GM10248 (cell line): ENCODE measurements at places on chromosomes 5 and 9.

DNA sequence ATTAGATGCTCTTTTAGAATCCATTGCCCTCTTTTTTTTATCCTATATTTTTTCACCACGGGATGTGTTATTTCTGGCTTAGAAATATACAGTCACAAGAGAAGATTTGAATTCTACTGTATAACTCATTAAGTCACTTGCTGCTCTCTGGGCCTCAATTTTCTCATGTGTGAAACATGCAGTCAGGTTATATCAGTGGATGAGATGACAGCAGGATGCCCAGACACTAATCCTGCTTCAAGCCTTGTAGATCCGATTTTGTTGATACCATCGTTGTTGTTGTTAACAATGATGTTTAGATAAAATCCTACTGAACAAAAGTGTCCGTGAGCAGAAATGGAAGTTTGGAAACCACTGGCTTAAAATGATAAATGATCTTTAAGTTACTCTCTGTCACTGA is 421.9 kb upstream of the DMAC1 start:
- DNase-seq, result no peak

- no peak for DNase-seq
Observed at GRCh38 chr9:135117281-135117680, 29.8 kb downstream of the OLFM1 start.

- no peak for DNase-seq
Observed at GRCh38 chr5:95759634-95760033, 28.5 kb downstream of the RHOBTB3 start.

DNA sequence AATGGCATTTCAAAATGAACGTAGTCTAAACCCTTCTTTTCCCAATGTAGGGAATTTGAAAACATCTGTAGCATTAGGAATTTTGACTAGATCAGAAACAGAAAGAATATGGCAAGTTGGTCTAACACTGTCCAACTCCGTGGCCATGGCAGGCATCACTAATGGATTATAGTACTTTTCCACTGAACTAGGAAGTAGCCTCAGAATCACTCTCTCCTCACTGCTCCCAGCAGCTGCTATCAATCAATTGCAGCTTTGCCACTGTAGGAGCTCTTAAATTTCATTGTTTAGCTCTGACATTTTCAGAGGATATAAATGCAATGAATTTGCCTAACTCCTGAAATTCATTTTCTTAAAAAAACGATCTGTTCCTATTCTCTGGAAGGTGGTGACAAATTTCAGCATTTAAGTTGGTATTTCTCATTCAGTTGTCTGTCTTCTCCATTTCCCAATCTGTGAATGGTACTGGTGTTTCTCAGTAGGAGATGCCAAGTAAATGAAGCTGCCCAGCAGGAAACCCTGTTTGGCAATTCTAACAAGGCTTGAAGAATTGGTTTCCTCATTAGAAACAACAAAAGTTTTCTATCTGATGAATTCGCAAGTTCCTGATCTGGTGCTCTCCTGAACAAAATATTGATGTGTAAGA is 64.7 kb downstream of the TLR4 start:
- no peak for DNase-seq

DNA sequence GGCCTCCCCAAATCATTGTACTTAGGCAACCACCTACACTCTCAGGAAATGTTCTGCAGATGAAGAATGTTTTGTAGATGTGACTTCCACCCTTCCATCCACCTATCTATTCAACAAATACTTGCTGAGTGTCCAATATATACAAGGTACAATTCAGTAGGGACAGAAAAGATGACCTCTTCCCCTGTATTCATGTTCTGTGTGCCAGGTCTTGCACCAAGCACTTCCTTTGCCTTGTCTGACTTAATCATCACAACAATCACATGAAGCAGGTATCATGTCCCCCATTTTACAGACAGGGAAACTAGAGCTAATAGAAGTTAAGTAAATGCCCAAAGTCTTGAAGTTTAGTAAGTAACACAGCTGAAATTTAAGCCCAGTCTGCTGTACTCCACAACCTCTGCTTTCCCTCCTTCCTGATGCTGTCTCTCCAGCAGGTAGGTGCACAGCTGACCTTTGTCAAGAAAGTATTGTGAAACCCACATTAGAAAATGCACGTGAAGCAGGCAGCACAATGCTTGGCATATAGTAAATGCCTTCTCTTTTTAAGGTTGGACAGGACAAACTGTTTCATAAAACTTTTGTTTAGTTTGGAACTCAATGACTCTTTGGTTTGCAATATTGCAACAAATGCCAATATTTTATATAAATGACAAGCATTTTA is 296.5 kb downstream of the DEPDC1B start:
- no peak for DNase-seq

DNA sequence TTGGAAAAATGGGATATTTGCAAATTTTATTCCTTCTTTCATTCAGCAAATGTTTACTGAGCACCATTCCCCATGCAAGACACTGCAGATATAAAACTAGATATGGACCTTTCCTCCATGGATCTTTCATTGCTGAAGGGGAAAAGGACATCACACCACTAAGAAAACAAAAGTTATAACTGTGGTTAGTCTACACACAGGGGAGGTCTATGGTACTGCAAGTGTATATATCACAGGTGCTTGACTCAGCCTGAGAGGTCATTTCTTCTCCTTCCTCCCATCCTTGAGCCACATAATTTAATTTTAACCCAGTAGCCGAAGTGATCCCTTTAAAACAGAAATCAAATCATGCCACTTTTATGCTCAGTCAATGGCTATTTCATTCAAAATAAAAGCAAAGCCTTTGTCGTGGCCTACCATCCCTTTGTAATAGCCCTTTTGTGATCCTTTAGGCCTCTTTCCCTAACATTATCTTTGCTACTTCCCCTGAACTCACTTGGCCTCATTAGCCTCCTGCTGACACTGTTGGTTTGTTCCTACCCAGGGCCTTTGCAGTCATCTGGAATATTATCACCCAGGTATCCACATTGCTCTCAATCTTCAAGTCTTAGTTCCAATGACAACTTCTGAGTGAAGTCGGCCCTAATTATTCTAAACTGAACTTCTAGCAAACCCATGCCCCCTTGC is 213.2 kb downstream of the GABRB2 start:
- no peak for DNase-seq

GRCh38 chr9:128246471-128246870 is 29.3 kb downstream of the GOLGA2 start:
- DNase-seq, result no peak

DNA sequence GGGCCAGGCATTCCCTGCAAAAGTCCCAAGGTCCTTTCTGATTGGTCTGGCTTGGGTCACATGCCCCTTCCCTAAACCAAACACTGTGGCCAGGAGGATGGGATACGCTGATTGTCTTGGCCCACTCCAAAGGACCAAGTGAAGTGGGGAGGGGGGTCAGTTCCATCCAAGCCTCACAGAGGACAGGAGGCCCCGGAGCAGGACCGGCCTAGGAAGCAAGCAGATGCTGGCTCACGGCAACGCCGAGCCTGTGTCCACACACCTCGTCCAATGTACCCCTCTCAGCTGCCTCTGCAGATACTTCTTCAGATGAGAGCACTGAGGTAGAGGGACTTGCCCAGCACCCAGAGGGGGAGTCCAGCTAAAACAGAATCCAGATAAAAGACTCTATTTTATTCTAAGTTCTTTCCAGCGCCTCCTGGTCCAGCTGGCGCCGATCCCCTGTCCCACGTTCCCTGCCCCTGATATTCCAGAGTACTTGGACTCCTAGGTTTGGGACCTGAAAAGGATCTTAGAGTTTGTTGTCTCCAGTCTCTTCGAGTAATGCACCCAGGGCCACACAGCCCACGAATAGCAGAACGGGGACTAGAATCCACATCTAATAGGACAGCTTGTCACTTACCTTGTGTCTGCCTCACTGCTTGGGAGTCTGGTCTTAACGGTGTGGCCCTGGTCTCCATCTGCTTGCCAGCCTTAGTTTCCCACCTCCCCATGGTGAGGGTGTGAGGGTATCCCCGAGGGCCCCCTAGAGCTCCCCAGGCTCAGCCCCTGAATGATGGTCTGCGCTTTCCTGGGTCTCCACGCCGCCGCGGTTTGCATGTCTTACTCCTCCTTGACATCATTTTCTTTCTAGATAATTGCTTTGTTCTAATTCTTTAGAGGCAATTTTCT is 72.4 kb upstream of the UNC5A start:
- no peak for DNase-seq

- DNase-seq, result no peak
Observed at GRCh38 chr9:128422783-128423150, 2.1 kb downstream of the CERCAM start.

GRCh38 chr5:14199902-14200301 is 56.8 kb downstream of the TRIO start:
- DNase-seq, result no peak

DNA sequence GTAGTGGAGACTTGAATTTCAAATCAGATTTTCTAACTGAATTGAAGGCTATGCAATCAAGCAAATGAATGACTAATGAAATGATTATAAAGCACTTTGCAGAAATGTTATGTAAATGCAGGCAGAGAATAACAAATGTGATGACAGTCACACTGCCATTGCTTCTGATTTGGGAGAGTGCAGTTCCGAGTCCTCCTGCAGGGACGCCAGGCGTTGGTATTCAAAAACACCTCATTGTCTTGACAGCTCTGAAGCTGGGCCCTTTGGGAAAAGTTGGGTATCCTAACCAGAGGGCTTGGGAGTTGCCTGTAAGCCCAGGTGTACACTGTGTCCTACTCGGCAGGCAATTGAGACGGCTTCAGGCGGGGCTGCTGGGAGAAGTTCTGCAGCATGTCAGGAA is 57.9 kb downstream of the C5orf15 start:
- DNase-seq, result no peak

- DNase-seq, result no peak
Observed at GRCh38 chr5:3006526-3006925, 255.0 kb upstream of the IRX2 start.

DNA sequence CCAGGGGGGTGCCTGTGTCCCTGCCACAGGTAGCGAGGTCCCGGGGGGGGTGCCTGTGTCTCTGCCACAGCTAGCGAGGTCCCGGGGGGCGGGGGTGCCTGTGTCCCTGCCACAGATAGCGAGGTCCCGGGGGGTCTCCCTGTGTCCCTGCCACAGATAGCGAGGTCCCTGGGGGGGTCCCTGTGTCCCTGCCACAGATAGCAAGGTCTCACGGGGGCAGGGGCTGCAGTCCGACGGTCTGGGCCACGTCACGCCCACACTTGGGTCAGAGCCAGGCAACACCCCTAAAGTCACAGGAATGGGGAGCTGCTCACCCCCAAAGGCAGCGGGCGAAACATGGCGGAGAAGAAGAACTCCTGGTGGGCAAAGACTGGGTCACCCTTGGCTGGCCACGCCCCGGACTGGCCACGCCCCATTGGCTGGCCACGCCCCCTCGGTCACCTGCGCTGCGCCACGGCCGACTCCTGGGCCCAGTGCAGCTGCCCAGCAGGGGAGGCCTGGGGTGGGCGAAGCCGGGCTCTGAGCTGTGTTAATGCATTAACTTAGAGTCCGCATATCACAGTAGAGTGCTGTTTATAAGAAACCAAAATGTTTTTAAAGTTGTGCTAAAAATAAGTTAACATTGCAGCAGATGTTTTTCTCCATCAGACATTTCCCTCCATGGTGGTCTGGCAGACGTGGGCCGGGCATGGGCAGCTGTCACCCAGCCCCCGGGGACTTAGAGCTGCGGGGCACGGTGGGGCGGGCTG is 7.0 kb downstream of the NOXA1 start:
- peak; percentile 80 for DNase-seq

GRCh38 chr5:68884144-68884754 is 209.6 kb upstream of the SLC30A5 start:
- DNase-seq, result no peak

- DNase-seq, result no peak
Observed at GRCh38 chr5:91150234-91150633, 232.9 kb downstream of the ARRDC3 start.

- DNase-seq, result no peak
Observed at GRCh38 chr9:117929868-117930267, 225.7 kb downstream of the TLR4 start.

- no peak for DNase-seq
Observed at GRCh38 chr9:7778851-7779600, 20.6 kb downstream of the DMAC1 start.

DNA sequence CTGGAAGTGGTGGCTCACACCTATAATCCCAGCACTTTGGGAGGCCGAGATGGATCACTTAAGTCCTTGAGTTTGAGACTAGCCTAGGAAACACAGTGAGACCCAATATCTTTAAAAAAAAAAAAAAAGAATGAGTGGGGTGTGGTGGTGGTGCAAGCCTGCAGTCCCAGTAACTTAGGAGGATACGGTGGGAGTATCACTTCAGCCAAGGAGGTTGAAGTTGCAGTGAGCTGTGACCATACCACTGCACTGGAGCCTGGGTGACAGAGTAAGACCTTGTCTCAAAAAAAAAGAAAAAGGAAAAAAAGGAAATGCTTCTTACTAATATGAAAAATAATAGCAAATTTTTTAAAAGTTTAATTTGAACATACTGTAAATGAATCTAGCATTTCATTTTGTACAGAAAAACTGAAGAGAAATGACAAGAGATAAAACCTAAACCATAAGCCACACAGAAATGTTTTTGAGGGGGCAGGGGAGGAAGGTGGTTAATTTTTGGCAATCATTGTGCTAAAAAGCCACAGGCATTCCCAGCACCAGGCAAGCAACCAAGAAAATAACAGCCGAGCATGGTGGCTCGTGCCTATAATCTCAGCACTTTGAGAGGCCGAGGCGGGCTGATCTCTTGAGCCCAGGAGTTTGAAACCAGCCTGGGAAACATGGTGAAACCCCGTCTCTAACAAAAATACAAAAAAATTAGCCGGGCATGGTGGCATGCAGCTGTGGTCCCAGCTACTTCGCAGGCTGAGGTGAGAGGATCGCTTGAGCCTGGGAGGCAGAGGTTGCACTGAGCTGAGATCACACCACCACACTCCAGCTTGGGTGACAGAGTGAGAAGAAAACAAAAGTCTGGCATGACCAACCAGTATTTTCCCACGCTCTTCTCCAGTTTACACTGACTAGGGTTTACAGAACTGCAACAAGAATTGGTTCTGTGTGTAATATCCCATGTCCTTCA is 114.5 kb upstream of the NR5A1 start:
- DNase-seq, result no peak

DNA sequence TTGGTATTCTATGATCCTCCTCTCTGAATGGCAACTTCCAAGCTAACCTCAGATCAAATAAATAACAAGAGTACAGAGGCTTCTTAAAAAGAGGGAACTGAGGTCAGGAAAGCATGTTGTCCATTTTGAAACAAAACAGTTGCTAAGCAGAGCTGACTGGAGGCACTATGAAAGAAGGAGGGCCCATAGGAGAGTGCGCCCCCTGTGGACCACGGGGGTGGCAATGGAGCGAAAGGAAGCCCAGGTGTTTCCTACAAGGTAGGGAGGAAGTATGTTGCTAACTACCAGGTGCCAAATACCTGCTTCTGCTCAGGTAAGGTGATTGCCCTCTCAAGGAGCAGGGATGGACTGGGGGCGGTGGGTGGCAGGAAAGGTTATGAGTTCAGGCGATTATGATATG is 101.8 kb upstream of the MAST4 start:
- DNase-seq, result peak; percentile 11

DNA sequence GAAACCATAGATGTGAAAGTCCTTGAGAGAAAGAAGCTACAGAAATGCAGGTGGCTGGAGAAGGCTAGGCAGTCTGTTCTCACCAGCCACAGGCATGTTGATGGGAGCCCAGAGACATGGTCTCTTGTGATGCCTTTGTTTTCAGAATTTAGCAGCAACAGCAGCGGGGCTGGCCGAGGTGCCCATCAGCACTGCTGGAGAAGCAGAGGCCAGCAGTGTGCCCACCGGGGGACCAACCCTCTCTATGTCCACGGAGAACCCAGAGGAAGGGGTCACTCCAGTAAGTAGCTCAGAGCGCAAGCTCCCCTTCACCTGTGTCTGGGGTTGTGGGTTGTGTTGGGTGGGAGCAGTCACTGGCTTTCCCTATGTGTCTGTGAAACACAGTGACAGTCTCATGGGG is 59.6 kb downstream of the COL15A1 start:
- no peak for DNase-seq

- no peak for DNase-seq
Observed at GRCh38 chr5:65867542-65868195, 58.7 kb upstream of the ERBIN start.
